ENCODE measurements at places on chromosomes 5 and 9.

DNA sequence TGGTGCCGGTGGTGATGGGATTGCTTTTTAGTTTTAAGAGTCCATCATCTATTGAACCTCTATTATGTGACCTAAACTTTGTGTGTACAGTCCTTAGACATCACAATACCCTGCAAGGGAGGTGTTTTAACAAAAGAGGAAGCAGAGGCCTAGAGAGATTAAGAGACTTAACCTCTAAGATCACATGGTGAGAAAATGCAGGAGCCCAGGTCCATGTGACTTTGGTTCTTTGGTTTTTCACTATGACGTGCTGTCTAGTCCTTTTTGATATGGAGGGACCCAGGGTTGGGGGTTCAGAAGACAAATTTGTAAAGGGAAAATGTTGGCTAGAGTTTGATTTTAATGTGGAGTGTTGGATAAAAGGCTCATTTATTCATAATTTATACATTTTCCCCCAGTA lies 34.1 kb upstream of the TRMT10B start:
- no peak for DNase-seq

DNA sequence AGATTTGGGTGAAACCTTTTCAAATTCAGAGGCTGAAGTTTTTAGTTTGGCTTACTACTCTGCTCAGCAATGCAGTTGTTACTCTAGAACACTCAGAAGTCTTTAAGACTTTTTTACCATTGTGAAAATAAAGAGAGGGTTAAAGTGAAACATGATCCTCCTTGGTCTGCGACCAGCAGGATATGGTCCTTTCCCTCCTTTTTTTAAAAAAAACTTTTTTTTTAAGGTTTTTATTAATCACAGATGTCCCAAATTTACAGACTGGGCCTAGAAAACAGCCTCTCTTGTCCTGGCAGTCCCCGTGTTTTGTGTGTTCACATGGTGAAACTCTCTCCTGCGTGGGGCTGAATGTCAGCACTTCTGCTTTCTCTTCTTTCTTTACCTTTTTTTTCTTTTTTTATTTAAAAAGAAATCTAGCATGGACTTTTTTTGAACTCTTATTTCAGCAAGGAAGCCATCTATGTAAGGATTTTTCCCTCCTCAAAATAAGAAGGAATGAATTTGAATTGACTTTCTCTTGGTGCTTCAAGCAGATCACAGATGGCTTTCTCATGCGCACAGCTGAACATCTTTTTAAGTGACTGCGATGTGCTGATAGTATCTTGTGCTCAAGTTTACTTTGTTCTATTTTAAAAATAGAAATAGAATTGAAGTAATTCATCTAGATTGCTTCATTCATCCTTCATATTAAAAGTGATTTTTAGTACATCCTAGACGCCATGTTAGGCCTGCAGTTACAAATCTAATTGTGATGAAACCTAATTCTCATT lies 128.7 kb upstream of the OTULINL start:
- no peak for DNase-seq

DNA sequence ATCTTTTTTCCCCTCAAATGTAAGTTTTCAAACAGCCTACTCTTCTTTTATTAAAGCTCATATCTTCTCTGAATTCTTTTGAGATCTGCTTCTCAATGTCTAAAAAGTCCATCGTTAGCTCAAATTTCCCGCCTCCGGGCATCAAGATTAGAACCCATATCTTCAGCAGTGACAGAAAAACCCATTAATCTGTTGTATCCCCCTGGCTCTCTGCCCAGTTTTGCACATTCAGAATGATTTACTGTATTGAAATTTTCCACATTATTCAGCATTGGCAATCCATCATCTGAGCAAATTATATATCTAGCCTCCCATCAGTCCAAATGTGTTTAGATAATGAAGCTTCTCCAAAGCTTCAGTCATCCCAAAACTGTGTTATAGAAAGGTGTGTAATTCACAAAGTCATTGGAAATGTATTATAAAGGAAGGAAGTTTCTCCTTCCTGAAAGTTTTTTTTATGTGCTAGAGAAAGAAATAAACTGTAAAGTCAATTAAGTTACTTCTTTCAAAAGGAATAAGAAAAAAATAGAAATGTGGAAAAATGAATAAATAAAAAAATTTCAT lies 849.9 kb downstream of the MAT2B start:
- DNase-seq: no peak

GRCh38 chr5:4514067-4514648 lies 626.0 kb upstream of the ADAMTS16 start:
- DNase-seq: no peak

DNA sequence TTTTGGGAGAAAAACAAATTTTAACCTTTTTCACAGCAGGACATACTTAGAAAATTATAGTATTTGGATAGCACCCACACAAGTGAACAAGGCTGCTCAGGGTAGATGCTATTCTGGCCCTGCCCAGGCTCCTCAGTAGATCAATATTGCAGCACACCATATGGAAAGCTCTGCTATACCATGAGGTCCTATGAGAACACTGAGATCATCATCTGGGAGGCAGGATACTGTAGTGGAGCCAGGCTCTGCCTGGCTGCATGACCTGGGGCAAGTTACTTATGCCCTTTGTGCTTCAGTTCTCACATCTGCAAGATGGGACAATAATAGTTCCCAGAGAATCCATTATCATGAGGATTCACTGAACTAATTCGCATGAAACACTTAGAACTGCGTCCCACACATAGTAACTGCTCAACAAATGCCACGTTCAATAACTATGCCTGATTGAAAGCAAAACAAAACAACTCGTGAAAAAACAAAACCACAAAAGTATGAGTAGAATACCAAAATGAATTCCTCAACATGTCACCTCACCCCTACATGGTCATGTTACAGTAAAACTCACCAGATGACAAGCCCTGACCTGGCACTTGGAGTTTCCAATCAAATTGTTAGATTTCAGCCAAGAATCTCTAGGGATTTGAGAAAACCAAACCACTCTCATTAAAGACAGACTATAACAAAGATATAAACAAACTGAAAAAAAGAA lies 31.9 kb downstream of the ARSB start:
- no peak for DNase-seq

DNA sequence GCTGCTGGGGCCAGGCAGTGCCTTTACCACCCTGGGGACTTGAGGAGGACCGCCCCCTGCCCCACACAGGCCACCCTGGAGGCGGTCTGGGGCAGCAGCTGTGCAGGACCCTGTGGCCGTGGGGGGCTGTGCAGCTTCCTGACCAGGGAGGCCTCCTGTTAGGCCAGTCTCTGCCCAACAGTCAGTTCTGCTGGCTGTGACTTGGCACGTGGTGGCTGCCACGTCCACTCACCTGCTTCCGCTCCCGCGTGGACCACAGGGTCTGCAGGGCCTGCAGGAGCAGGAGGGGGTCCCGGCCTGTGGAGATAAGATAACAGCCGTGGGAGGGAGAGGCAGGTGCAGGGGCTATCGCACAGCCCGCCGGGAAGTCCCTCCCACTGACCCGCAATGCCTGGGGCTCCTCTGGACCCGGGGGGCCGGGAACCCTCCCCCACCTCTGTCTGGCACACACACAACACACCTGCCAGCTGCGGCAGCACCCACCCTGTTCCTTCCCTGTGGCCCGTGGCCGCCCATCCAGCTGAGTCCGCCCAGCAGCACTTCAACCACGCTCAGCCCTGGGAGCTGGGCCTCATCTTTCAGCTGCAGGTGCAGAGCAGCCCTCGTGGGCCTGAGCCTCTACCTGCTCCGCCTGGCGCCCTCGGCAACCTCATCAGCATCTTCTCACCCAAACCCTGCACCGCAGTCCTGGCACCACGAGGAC lies 39.7 kb downstream of the EXD3 start:
- no peak for DNase-seq

GRCh38 chr5:14332038-14332631 lies 189.0 kb downstream of the TRIO start:
- no peak for DNase-seq

Data from CD8-positive, alpha-beta memory T cell (primary cell).